ENCODE measurements at places on chromosomes 2 and 18.

DNA sequence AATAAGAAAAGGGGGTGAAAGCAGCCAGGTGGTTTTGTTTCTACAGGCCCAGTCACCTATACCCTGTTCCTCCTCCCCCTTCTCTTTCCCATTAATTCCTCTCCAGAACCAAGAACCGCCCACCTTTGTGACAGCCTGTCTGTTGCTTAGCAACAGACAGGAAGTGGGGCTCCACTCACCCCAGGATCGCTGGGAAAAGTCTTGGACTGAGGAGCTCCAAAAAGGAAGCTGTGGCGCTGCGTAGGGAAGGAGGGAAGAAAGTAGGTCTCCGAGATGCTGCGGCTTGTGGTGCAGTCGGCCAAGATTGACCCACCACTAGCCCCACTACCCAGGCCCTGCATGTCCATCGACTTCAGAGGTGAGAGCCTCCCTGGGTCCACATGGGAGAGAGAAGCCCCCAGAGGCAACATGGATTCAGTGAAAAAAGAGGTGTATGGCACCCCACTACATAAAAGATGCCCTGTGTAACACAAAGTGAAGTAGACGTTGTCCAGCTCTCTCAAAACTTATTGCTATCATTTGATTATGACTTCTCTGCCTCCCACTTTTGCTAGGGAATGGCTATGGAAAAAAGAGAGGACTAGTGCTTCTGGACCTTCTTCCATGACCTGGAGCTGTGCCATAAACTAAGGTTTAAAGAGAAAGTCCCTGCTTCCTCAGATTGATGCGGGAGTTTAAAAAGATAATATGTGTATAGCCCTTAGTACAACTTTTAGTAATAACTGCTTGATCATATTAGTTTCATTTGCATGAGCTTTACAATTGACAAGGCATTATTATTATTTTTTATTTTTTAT is at the start of gene FER1L5:
Gene FER1L5, plus strand, starts transcription at position 201 of the 797 bp plus-strand sequence. Its CDS starts 73 bp downstream, at position 274.
- no peak for DNase-seq

GRCh38 chr2:196205011-196205766 is 33.8 kb upstream of the STK17B start:
- DNase-seq: no peak

- no peak for DNase-seq
Observed at GRCh38 chr2:233426619-233427342, 72.5 kb downstream of the DGKD start.

DNA sequence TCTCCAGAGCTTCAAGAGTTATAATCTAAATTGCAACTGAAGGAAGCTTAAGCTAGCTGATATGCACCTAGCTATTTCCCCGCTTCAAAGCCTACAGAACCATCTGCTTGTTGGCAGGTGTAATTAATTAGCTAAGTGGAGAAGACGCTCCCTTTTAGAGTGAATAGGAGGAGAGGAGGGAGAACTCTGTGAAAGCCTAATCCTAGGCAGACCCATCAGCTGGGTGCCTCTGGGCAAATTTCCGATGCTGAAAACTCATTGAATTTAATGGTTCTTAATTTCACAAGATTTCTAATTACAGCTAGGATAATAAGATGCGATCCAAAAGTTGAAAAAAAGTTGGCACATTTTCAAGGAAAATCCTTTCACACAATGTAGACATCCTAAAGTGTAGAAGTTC is 735.9 kb downstream of the ERBB4 start:
- no peak for DNase-seq

DNA sequence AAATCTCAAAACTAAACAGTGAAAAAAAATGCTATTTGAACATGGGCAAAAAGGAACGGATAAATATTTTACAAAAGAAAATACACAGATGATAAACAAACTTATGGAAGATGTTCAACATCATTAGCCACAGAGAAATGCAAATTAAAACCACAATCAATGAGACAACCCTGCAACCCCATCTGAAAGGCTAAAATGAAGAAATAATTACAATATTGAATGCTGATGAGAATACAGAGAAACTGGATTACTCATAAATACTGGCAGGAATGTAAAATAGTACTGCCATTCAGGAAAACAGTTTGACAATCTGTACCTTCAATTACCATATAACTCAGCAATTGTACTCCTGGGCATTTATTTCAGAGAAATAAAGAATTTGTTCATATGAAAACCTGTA is 193.1 kb upstream of the UBE2E3 start:
- DNase-seq: no peak

- DNase-seq: no peak
Observed at GRCh38 chr18:68840554-68841263, 42.8 kb downstream of the CCDC102B start.

DNA sequence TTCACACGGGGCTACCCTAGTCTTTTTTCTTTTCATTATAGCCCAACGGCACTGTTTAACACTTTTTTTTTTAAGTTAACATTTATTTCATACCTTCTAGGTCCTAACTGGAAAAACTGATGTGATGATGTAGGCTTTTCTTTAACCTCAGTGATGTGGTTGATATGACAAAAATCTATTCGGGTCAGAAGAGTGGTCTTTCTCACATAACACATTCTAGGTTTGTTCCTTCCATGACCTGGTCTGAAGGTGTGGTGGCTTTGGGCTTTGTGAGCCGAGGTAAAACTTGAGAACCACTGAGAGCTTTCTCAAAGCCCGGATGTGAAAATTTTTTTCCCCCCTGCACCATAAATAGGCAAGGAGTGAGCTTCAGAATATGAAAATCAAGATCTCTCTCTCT is 44.2 kb downstream of the GPD2 start:
- DNase-seq: no peak

DNA sequence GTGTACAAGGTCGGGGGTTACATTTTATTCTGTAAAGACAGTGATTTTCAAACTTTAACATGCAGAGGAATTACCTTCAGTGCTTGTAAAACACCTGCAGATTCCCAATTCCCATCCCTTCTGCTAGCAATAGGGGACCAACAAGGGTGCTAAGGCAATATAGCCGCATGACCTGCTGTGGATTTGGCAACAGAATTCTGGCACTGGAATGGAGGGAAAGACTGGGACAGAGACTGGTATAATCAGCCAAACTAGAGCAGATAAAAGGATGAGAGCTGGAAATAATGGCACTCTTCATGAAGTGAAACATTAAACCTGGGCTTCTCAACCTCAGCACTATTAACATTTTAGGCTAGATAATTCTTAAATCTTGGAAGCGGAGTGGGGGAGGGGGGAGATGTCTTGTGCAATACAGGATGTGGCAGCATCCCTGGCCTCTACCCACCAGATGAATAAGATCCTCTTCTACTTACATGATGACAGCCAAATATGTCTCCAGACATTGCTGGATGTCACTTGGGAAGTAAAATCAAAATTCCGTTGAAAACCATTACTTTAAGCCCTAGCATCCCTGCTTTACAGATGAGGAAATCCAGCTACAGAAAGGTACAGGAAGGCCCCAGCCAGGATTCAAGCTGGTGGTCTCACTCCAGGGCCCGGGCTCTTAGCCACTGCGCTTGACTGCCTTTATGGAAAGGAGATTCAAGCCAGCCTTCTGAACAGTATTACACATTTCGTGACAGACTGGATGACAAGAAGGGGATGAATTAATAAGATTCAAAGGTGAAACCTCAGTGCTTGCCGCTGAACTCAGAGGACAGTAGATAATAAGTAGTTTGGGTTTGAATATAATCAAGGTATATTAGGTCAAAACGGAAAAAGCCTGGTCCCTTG is 1.7 kb downstream of the EVA1A start:
- DNase-seq: peak; percentile 39
